ENCODE measurements at places on chromosomes 3 and 15.

DNA sequence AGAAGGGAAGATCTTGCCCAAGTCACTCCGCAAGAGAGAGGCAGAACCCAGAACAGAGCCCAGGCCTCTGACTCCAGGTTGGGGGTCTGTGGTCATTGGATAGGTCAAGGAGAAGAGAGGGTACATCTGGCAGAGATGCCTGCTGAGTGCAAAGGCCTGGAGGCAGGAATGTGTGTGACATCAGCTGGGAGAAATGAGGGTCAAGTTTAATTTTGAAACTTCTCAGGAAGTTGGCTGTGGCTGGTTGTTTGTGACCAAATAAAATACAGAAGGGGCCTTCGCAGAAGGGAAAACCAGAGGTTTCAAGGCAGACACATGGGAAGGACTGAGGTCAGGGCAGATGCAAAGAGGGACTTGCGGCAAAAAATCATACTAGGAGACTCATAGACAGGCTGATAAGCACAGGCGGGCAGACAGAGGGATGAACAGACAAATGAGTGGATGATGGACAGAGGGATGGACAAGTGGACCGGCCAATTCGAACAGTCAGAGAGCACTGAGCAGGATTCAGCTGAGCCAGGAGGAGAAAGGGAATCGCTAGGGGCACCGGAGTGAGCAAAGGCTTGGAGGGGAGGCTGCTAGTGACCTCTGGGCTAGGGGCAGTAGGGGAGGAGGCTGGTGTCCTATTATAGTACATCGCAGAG, 28.8 kb upstream of the CACNA2D2 start:
- DNase-seq, result no peak

DNA sequence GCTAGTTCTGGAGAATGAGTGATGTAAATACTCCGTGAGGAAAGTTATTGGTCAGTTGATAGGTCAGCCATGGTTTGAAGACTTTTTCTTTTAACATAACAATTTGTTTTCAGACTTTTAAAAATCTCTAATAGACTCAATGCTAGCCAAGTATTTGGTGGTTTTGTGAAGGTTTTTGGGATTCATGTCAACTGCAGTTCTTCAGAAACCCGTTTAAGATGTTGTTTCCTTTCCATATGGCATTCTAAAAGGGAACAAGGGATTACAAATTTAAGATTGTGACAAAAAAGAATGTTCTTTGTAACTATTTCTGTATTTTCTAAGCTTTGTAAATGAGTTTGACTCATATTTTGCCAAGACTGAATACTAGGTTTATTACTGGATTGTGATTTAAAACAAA, 281.7 kb upstream of the COL8A1 start:
- no peak for DNase-seq

DNA sequence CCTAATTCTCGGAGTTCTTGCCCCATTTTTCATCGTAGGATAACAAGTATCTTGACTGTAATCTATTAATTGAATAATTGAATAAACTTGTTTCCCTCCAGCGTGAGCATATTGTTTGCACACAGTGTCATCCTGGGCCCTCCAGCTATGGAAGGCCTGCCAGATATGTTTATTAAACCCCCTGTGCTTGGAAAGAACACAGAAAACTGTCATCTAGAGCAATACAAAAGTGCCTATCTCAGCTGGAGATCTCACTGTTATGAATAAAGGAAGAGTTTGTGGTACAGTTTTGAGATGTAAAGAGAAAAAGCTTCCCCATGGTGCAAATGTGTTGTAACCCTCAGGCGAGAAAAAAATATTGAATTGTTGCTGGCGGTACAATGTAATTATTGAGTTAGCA, 405.9 kb downstream of the SOX2 start:
- no peak for DNase-seq

- DNase-seq, result no peak
Measured at GRCh38 chr3:193231201-193231600, 9.8 kb upstream of the PLAAT1 start.

DNA sequence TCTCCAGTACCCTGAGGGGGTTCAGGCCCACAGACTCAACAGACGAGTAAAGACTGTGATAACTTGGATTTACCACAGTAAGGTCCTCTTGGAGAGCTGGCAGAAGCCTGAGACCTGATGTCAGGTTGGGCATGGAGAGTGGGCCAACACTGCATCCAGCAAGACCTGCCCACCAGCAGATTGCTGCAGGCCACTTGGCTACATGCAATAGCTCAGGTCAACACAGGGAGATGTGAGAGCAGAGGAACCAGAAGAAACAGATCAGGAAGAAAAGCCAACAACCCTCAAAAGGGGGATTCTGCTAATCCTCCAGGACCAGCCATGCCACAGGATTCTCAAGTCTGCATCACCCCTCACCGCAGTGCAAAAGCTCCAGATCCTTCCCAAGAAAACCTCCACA, 1.7 kb upstream of the IP6K1 start:
- peak; percentile 2 for DNase-seq

DNA sequence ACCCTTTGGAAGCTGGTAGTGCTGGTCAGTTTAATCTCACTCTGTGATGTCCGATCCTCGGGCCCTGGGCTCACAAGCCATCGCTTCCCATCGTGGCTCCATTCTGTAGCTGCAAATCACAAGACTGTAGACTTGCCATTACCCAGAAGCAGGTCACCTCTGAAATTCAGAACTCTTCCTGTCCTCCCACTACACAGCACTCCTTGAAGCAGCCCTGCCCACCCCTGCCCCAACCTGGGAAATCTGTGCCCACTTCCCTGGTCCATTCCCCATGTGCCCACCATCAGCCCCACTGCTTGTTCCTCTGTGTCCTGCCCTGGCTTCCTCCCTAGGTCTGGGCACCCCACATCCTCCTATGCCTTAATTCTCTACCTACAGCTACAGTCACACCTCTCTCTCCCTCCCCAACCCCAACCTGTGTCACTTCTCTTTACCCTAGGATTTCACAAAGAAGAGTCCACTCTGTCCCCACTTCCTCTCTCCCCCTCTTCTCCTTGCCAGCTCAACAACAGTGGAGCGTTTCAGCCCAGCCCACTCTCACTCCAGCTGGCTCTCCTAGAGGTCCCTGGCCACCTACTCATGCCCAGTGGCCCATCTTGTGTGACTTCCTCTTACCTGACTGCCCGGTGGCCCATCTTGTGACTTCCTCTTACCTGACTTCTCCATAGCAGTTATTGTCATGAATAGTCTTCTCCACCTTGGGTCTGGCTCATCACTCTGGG, 8.3 kb downstream of the ZNF710 start:
- no peak for DNase-seq

DNA sequence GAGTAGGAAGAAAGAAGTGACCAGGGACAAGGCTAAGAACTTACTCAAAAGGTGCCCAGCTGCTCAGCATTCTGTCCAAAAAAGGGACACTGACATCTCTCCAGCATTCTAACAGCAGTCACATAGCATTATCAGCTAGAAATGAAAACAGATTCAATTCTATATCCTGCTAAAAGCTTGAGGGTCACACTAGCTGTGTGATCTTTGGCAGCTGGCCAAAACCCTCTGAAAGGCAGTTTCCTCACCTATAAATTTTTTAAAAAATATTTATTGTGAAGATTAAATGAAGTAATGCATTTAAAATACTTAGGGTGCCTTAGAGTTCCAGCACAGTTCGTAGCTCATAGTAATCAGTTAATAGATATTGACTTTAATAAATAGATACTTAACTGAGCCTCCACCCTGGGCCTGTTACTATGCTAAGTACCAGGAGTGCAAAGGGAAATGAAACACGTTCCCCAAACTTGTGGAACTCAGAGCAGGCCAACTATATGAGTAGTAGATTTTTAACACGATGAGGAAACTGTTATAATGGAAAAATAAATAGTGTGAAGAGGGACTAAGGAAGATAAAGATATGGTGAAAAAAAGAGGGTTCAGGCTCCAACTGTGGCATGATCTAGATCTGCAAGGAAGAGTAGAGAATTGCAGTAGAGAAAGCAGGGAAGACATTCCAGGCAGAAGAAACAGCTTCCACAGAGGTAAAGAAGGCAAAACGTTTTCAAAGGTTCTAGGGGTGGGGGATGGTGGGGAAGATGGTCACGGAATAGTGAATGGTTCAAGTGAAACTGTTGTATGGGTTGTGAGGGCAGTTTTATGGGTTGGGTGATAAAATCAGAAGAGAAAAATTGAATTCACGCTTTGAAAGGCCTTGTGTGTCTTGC, 11.4 kb downstream of the CD86 start:
- DNase-seq, result no peak

GRCh38 chr3:195876297-195877064, 31.9 kb downstream of the TNK2 start:
- no peak for DNase-seq

DNA sequence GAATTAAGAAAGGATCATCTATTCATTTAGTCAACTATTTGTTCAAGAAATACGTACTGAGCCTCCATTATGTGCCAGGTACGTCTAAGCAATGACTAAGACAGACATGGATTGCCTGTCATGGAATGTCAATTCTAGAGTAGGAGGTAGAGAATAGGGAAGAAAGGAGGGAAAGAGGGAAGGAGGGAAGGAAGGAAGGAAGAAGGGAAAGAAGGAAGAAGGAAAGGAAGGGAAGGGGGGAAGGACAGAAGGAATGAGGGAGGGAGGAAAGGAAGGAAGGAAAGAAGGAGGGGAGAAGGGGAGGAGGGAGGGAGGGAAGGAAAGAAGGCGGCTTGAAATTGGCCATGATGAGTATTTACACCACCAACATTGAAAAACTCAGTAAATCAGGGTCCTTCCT, 39.3 kb upstream of the RFTN1 start:
- DNase-seq, result no peak

DNA sequence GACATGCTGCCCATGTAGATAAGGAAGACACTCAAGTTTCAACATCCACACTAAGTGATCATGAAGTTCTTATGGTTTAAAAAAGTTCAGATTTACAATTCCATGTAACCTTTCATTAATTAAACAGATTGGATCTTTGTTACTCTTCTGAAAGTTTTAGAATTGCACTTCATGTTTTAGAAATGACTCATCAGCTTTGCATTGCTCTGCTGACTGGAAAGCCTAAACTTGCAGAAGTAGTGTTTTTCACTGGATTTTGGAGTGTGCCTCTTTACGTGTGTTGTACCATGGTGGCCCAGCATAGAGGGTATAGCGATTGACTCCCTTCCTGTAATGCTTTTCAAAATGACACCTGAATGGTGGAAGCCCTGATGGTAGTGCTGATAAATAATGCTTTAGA, 157.9 kb downstream of the BBX start:
- DNase-seq, result no peak

GRCh38 chr3:12117473-12117872, 41.2 kb downstream of the TIMP4 start:
- DNase-seq, result no peak

- DNase-seq, result no peak
Measured at GRCh38 chr3:212432-212831, 15.9 kb downstream of the CHL1 start.

DNA sequence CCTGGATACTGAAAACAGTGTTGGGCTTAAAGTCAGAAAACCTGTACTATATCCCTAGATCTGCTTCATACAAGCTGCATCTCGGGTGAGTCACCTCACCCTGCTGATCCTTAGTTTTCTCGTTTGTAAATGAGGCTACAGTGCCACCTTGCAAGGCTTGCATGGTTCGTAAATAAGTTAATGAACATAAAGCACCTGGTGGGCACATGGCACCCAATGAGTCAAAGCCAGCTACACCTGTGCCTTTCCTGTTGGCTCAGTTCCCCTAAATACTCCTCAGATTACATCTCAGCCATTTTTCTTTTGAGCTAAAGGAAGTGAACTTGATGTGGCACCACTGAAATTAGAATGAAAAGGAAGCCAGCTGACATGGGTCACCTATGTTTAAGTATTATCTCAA, 26.5 kb downstream of the RTP1 start:
- DNase-seq, result no peak

- DNase-seq, result no peak
Measured at GRCh38 chr3:59812237-59813147, 762.7 kb upstream of the CFAP20DC start.

DNA sequence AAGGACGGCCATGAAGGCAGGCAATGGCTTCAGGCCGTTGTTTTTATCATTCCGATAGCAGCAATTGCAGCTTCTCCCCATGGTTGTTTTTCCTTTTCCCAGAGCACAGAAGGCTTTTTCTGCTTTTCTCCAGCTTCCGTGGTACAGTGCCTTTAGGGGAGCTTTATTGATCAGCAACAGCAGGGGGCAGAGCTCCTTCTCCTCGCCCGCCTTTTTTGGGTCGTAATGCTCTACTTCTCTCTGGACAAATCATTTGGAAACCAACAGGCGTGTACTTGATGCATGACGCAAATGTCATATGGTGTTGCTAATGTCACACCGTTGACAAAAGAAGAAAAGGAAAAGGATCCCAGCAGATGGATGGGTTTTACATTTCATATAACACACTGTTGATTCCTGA, 79.7 kb upstream of the SNRK start:
- no peak for DNase-seq

DNA sequence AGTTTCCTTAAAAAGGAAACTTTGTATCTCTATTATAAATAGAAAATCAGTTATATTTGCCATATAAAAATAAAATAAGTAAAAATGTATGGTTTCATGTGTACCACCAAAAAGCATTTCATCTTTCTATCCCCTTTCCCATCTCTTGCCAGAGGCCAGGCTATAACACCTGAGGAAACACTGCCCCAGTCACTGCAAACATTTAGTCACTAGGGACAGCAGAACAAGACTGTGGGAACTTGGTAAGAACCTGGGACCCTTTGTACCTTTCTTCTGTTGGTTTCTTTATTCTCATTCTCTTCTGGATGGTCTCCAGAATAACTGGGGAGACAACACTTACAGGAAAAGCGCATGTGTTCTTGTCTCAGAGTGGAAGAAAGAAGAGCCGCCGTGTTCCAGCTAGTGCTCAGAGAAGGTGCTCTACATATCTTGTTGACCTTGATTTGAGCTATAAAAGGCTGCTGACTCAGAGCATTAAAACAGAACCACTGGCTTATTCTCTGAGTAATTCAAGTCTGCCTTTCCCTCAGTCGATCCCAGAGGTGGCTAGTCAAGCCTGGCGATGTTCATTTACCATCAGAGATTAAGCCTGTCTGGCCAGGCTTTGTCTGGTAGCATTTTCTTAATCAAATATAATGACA, 361.6 kb downstream of the RBMS3 start:
- DNase-seq, result no peak

DNA sequence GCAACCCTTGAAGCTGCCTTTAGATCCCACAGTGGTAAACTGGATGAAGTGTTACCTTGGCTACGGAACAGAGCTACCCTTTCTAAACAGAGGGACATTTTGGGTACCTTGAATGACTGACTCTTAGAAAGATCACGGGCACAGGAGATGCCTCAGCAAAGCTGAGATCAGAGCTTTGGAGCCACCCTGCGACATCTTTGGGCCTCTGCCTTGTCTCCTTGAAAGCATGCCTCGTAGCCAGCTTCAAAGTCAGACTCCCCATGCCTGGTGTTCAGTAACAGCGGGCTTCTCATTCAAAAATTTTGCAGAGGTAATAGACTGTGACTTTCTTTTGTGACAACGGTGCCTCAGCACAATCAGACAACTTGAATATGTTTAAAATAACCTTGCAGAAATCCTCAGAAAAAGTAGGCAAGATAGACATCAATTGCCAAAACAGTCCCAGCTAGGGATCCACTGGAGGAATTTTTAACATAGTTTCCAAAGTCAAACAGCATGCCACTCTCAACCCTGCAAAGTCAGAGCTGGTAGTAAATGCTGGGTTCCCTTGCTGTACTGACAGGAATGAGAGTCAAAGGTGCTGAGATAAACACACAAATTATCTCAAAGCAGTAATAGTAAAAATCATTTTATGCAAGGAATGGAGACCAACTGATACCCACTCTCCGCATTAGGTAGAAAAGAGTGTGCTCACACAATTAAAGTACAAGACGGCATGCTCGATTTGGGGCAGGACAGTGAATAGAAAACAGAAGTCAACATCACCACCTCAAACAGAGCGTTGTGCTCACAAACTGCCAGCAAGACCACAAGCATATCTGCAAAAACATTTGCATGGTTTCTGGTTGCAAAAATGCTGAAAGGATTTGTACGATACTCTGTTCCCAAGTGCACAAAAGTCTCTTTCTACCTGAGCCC, 82.1 kb downstream of the MYO1E start:
- no peak for DNase-seq

Data from GM20000 (cell line).